ENCODE measurements at places on chromosomes 6 and 20.

- H3K4me3 ChIP-seq, result no peak overlapping the region
- no peak for DNase-seq
- no peaks in the 10 kb centered on the region for H3K36me3 ChIP-seq
Measured at GRCh38 chr20:9195031-9195430, 126.1 kb downstream of the PLCB4 start.

GRCh38 chr6:166351715-166352285 is 9.5 kb upstream of the SFT2D1 start:
- DNase-seq, result no peak
- no peaks in the 10 kb centered on the region for H3K36me3 ChIP-seq
- no peak overlapping the region for H3K4me3 ChIP-seq
- H3K27me3 ChIP-seq, result peaks cover 28% of the 10 kb centered on the region

DNA sequence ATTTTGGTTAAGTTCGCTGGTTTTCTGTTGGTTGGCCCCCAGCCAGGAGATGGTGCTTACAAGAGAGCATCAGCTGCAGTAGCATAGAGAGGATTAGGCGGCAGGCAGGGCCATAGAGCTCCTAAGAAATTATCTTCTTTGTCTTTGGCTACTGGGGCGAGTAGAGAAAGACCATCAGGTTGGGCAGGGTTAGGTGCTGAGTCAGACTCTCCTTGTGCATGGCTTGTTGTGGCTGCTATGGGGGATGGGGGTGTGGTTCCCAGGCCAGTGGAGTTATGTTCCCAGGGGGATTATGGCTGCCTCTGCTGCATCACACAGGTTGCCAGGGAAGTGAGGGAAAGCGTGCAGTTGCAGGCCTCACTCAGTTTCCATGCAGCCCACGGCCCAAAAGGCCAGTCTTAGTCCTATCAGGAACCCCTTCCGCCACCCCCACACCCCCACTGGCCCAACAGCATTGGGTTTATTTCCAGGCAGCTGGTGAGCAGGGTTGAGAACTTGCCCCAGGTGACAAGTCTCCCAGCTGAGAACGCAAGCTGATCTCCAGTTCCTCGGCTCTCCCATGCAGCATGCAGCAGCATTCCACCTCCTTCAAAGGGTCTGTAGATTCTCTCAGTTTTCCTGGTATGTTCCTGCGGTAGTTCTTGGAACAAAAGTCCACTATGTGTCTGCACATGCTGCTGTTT is 243.7 kb downstream of the UTRN start:
- DNase-seq, result no peak
- H3K27me3 ChIP-seq, result no peaks in the 10 kb centered on the region
- H3K27ac ChIP-seq, result no peak overlapping the region
- H3K4me3 ChIP-seq, result no peak overlapping the region

DNA sequence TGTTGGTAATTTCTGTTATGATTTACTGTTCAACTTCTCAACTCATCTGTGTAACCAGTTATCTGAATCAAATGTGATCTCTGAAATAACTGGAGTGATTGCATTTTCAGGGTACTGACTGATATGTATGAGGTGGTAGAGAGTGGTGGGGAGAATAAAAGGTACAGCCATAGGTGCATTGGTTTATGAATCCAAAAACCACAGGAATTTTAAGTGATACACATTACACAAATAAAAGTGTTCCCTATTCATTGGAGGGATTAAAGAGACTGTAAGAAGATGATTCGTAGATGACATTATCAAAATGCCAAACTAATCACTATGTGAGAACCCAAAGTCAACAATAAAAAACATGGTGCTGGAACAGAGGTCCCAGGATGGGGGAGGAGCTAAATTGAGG is 158.7 kb upstream of the RSPO3 start:
- no peak for DNase-seq
- H3K36me3 ChIP-seq, result no peaks in the 10 kb centered on the region
- H3K4me1 ChIP-seq, result no peaks in the 10 kb centered on the region
- H3K4me3 ChIP-seq, result no peak overlapping the region
- H3K27ac ChIP-seq, result no peak overlapping the region

GRCh38 chr6:125951323-125951722 is 5.2 kb upstream of the HINT3 start:
- DNase-seq, result no peak
- H3K27ac ChIP-seq, result no peak overlapping the region
- no peak overlapping the region for H3K4me3 ChIP-seq
- peaks cover 26% of the 10 kb centered on the region for H3K27me3 ChIP-seq
- peaks cover 4% of the 10 kb centered on the region for H3K4me1 ChIP-seq

DNA sequence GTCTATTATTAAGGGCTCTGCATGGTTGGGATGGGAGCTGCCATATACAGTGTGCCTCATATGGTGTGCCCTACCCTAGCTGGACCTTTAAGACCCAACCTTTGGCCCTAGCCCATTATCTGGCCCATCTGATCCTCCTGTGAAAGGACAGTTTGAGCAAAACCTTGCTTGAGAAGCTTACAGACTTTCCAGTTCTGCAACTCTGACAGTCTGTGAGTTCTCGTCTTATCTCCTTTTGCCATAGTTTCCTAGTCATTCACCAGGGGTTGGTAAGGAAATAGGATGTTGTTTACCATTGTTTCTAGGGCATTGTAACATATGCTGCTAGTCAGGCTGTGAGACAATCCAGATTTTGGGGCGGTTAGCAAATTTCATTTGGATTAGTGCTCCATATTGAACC is 17.2 kb downstream of the CTNNBL1 start:
- H3K4me1 ChIP-seq, result peaks cover 27% of the 10 kb centered on the region
- no peaks in the 10 kb centered on the region for H3K27me3 ChIP-seq
- H3K27ac ChIP-seq, result peak overlapping the region; percentile 32
- no peak for DNase-seq
- no peak overlapping the region for H3K4me3 ChIP-seq
- H3K36me3 ChIP-seq, result no peaks in the 10 kb centered on the region

DNA sequence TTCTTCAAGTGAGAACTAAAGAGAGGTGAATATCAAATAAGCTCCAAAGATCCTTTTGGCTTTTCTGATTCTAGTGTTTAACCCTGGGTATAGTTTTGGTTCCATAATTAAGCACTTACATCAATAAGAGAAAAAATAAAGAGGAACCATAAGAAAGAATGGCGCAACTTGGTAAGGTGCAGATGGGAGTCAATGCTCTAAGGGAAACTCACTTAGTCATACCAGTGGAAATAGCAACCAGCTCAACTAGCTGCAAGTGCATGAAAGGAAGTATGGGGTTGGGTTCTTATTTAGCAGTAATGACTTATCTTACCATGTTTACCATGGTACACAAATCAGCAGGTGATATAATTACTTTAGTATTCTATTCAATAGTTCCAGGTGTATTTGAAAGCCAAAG is 296.5 kb upstream of the RUNX2 start:
- H3K4me3 ChIP-seq, result no peak overlapping the region
- H3K27ac ChIP-seq, result no peak overlapping the region

GRCh38 chr6:16696496-16696895 is 64.8 kb downstream of the ATXN1 start:
- H3K27me3 ChIP-seq, result no peaks in the 10 kb centered on the region
- DNase-seq, result no peak
- H3K27ac ChIP-seq, result peak overlapping the region; percentile 99

DNA sequence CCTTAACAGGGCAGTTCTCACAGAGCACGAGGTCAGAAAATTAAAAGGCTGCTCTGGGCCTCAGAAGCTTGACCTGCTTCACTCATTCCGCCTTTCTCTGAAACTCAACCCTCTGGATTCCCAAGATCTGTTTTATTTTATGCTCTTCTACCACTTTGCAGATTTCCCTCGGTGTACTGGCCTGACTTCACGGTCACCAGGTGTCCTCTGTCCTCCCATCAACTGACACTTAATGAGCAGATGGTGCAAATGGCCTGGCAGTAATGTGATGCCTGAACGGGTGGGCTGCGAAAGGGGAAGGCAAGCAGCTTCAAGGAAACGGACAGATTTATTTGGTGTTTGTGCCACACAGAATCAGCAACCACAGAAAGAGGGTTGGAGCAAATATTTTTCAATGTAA is 169.7 kb upstream of the TFAP2D start:
- no peaks in the 10 kb centered on the region for H3K4me1 ChIP-seq
- H3K27me3 ChIP-seq, result no peaks in the 10 kb centered on the region
- H3K4me3 ChIP-seq, result no peak overlapping the region

DNA sequence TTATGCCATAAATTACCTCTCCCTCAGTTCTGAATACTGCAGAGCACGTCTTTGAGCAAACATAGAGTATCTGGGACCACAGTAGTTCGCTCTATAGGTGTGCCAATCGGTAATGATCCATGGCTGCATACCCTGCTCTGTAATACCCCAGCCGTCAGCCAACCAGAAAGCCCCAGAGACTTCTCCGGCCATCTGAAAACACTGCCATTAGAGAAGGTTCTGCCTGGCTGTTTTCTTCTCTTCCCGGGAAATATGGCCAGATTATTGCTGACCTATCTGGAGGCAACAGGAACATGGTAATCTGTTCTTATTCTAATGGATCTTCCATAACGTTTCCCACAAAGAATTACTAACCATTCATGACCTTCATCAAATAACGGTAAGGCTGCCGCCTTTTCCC is 139.9 kb downstream of the RPS12 start:
- H3K27ac ChIP-seq, result no peak overlapping the region
- no peaks in the 10 kb centered on the region for H3K36me3 ChIP-seq
- H3K27me3 ChIP-seq, result peaks cover 28% of the 10 kb centered on the region

- peak overlapping the region; percentile 73 for H3K27ac ChIP-seq
- peaks cover 19% of the 10 kb centered on the region for H3K4me1 ChIP-seq
- no peaks in the 10 kb centered on the region for H3K27me3 ChIP-seq
- DNase-seq, result no peak
- H3K36me3 ChIP-seq, result peaks cover 46% of the 10 kb centered on the region
- no peak overlapping the region for H3K4me3 ChIP-seq
Measured at GRCh38 chr20:31566658-31567379, 38.3 kb upstream of the ID1 start.

DNA sequence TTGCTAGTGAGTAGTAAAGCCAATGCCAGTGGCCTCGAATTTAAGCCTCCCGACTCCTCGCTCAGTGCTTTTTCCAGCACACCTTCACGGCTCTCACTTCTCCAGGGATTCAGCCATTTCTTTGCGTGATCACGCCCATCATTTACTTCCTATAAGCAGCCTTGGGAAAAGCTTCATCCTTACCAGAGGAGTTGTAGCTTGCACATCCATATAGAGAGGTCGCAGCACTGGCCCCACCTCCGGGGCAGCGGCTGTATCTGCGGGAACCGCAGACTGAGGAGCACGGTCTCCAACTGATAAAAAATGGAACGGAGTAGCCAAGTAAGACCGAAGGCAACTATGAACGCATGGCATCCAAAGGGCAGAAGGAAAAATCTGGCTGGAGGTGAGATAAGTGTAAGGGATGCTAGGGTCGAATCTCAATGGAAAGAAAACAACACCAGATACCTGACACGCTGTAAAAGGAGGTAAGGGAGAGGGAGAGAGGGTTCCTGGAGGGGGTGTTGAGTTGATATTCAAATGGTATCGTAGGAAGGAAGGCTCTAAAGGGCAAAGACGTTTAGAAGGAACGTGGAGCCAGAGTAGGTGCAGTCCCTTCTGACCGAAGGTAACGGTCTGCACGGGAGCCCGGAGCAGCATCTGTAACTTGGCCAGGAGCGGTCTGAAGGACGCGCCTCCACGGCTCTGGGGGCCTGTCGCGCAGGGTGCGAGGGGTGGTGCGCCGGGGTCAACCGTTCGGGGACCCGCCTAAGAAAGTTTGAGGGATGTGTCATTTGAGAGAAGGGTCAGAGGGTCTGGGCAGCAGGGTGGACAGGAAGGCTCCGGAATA is 640 bp downstream of the NFS1 start:
- H3K4me3 ChIP-seq, result peak overlapping the region; percentile 96
- H3K36me3 ChIP-seq, result peaks cover 69% of the 10 kb centered on the region
- no peak for DNase-seq

DNA sequence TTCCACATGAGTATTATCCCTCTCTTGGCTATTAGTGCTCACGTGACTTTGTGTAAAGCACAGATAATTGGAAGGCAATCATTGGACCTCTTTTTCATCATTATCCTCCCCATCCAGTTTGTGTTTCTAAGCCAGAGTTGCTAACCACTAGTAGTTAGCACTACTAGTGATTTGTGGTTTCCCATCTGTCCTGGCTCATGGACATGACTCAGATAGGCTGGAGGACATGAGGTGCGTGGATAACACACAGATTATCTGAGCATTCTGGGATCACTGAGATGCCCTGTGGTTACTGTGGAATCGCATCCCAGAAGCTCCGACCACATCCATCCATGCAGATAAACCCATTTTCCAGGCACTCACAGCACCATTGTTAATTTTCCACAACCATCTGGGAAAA is 123.8 kb upstream of the NAA20 start:
- no peaks in the 10 kb centered on the region for H3K4me1 ChIP-seq
- DNase-seq, result no peak
- no peak overlapping the region for H3K27ac ChIP-seq
- H3K27me3 ChIP-seq, result peaks cover 23% of the 10 kb centered on the region
- no peak overlapping the region for H3K4me3 ChIP-seq

All from effector memory CD8-positive, alpha-beta T cell (primary cell).